Ecto neural progenitor cell (in vitro differentiated cells): ENCODE measurements at places on chromosomes 1 and 21.

GRCh38 chr1:11768821-11769220 lies 6.8 kb downstream of the C1orf167 start:
- DNase-seq: no peak

GRCh38 chr1:31663622-31664452 lies 19.2 kb upstream of the PEF1 start:
- DNase-seq: peak; percentile 87

DNA sequence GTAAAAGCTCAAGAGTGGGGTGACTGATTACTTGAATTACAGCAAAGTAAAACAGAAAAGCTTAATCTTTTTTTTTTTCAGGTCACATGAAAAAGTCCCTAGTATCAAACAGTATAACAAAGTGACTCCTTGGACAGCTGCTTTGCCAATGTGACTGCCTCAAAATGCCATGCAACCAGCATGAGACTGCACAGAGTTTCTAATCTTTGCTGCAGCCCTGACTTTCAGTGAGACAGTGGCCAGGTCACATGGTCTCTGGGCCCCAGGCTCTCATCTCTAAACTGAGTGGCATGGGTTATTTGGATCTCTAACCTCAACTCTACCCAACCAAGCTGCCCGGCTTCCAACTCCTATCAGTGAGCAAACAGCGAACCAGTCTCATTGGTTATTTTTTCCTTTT lies 169.0 kb downstream of the VAV3 start:
- no peak for DNase-seq

DNA sequence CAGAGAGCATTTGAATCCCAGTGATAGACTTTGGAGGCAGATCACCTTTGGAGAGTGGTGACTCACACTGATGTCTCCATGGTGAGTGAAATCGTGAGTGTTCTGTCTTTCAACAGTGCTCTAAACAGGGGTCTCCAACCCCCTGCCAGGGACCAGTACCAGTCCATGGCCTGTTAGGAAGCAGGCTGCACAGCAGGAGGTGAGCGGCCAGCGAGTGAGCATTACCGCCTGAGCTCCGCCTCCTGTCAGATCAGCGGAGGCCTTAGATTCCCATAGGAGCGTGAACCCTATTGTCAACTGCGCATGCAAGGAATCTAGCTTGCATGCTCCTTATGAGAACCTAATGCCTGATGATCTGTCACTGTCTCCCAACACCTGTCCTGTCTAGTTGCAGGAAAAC lies 61.8 kb upstream of the B3GALNT2 start:
- DNase-seq: peak; percentile 63

DNA sequence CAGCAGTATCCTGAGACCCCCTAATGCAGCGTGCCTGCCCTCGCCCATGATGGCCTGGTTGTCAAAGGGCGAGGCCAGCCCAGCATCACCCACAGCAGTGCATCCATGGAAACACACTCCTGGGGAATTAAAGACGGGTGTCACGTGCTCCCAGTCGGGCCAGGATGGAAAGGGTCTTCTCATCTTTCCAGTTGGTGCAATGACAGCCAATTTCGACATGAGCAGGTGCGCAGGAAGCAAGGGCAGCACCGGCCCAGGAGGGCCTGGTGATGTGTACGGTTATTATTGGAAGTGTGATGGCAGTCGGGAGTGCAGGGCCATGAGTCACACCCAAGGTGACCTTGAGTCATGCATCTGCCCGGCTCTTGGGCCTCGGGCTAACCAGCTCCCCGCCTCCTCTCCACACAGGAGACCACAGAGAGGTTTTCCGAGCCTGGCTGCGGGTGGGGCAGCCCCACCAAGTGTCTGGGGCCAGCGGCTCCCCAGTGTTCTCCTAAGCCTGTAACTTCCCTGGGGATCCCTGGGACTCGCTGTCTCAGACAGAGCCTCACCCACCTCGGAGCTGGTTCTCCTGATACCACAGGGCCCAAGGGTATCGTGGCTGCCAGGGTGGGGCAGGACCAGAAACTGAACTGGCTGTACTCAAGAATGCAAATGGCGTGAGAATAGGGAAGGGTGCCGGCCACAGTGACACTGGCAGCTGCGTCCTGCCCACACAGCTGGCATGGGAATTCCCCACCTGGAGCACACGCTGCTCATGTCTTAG lies 119.8 kb downstream of the SIK1 start:
- no peak for DNase-seq
